NCI-H524 treated with DMSO at 0.1 percent for 48 hours (cell line): ENCODE measurements at places on chromosomes 1 and 21.

- no peak for DNase-seq
These were observed 37.2 kb downstream of the ZFYVE9 start for GRCh38 chr1:52179073-52179472.

DNA sequence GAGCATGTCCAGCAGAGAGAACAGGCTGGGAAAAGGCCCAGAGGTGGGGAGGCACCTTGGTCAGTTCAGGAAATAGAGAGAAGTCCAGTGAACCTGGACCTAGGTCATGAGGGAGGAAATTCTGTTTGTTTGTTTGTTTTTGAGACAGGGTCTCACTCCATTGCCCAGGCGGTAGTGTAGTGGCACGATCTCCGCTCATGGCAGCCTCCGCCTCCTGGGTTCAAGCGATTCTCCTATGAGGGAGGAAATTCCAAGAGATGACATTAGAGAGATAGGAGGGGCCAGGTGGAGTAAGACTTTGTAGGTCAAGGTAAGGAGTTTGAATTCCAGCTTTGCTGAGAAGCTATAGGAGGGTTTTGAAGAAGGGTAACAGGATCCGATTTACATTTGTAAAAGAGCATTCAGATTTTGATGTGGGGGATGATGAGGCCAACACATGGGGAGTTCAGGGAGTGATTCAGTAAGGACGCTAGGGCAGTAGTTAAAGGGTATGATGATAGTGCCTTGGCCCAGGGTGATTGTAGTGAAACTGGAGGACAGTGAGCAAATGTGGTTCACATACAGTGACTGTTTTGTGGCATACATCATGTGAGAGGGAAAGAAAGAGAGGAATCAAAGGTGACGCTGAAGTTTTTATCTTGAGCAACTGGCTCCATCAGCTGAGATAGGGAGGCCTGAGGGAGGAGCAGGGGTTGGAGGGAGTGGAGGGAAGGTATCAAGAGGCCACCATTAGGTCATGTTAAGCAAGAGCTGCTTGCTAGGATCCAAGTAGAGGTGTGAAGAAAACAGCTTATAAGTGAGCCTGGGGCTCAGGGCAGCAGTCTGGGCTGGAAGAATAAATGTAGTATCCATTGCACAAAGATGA is 8.3 kb upstream of the TRABD2B start:
- no peak for DNase-seq

- DNase-seq = no peak
These were observed 7.2 kb downstream of the THEMIS2 start for GRCh38 chr1:27879374-27880082.

DNA sequence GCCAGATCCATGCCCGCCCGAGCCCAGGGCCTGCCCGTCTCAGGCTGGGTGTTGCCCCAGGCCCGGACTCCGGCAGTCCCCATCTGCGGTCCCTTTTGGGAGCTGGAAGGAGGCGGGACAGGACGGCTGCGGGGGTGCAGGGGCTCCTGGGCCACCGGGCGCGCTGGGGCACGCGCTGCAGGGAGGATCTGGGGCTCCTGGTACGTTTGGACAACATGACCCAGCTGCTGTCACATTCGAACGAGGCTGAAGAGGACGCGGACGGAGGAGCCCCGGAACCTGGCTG is 6.6 kb upstream of the CALML6 start:
- no peak for DNase-seq

DNA sequence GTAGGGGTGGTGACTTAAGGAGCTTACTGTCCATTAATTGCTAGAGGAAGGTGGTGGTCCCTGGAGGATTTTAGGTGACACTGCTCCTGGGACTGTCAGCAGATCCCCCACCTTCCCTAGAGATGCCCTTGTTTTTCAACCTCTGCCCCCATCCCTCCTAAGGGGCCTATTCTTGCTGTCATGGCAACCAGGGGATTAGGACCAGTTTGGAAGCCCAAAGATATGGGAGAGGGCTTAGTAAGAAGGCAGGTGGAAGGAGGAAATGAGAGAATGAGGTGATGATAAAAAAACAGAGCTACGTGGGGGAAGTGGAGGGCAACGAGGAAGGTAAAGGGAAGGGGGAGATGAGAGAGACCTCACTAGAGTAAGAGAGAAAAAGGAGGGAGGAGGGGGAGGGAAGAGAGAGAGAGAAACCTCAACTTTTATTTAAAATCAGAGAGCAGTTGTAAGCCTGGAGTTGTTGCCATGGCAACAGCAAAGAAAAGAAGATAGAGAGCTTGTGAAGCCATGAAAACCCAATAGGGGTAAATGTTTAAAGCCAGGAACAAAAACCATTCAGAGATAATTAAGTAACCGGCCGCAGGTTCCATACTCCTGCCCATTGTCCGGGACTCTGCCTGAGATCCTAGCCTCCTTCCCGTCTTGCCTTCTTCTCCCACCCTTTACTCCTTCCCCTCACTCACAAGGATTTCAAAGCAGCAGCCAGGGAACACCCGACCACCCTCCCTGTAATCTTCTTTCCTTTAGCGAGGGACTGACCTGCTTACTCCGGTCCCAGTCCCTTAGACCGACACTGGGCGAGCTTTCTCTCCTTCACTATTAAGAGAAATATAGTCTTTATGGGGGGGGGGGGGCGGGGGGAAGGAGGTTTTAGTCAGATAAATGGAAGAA is 20.6 kb downstream of the KIRREL1 start:
- DNase-seq = no peak

DNA sequence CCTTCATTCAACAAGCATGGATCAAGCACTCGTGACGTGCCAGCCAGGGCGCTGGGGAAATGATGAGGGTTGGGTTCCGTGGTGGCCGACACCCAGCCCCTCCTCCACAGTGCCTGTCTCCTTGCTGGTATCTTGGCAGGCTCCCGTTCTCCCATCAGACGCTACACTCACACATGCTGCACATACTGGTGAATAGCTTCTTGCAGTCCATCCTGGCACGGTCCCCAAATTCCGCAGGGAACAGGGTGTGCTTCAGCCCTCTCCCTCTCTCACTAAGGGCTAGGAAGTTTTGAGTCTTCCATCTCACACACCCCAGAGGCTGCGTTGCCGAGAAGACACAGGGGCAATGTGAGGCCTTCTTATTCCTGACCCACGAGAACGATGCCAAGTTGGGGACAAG is 10.1 kb upstream of the MEF2D start:
- DNase-seq = no peak

GRCh38 chr1:198176179-198176578 is 19.4 kb downstream of the NEK7 start:
- DNase-seq = no peak

- DNase-seq = no peak
These were observed 361.1 kb downstream of the HHAT start for GRCh38 chr1:210689826-210690225.

DNA sequence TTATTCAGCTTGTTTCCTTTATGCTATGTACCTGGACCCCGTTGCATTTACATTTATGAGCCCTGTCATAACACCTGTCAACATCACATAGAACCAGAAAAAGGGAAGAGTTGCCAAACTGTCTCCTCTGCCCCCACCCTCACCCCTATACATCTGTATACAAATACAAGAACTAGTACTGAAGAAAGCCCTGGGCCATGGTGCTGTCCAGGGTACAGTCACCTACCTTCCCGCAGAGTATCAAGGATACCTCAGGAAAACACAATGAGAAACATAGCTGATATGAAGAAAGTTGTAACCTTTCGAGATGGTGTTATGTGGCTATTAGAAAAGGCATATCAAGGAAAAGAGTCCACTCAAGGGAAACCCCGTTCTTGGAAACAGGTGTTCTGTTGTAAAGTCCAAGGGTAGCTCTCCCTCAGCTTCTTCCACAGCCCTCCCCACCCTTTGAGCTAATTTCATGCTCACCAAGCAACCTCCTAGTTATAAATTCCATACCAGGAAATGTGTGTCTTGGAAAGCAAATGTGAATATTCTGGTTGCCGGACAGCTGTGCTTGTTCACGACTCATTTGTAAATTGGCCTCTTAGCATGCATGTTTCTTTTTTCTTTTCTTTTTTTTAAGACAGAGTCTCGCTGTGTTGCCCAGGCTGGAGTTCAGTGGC is 16.7 kb upstream of the AVPR1B start:
- no peak for DNase-seq

GRCh38 chr21:36554411-36555157 is 74.7 kb upstream of the CLDN14 start:
- no peak for DNase-seq

DNA sequence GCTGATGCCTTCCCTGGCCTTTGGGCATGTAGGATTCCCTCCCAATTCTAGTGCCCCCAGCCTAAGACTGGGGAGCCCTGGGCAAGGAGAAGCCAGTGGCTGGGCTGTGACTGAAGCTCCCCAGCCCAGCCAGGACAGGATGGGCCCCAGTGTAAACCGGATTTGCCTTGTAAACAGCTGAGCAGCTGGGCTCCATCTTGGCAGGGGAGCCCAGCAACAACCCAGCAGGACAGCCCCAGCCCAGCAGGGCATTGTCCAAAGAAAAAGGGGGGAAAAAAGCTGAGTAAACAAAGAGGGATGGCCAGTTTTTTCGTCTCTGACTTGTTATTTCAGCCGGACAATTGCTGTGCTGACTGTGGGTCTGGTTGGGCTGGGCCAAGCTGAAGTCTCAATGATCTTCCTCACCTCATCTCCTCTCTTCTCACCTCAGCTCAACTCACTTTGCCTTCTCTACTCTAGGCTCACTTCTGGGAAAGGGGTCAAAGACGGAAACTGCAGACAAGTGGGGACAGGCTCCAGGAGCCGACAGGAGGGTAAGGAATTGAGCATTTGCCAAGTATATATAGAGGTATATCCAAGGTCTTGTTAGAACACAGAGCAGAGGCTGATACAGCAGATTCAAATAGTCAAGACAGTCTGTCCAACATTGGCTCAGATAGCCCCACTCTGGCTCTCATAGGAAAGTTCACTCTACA is 97.7 kb downstream of the TMEM53 start:
- no peak for DNase-seq

GRCh38 chr1:206035027-206035426 is 11.3 kb upstream of the CTSE start:
- DNase-seq = no peak

DNA sequence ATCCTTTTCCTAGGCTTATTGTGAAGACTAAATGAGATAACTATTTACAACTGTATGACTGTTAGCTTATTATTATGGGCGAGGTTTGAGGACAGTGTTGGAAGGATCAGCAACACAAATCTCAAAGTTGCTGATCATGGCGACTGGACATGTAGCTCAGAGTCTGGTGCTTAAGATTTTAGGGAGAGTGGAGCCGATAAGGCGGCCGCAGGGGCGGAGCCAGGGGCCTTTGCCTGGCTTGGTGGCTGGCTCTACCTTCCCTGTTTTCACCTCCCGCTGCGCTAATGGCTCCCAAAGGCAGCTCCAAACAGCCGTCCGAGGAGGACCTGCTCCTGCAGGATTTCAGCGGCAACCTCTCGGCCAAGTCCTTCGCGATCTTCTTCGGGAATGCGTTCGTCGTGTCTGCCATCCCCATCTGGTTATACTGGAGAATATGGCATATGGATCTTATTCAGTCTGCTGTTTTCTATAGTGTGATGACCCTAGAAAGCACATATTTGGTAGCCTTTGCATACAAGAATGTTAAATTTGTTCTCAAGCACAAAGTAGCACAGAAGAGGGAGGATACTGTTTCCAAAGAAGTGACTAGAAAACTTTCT is 45.5 kb downstream of the GIPC2 start:
- no peak for DNase-seq

- DNase-seq = no peak
These were observed 72.4 kb upstream of the CYP2J2 start for GRCh38 chr1:59999006-59999405.

GRCh38 chr21:46110499-46111192 is 12.7 kb downstream of the COL6A2 start:
- no peak for DNase-seq
